ENCODE measurements at places on chromosomes 2 and 18.

DNA sequence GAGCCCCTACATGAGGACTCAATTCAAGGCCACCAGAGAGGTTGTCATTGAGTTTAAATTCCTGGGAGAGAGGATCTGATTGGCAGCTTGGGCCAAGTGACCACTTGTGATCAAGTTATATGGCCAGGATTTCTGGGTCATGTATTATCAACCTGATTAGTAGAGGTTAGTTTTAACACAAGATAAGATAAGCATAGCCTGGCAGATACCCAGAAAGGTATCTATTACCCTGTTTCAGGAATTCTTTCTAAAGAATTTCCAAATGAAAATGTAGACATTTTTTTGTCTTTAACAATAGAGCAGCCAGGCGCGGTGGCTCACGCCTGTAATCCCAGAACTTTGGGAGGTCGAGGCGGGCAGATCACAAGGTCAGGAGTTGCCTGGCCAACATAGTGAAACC is 50.5 kb downstream of the BABAM2 start:
- no peak for DNase-seq

- no peak for DNase-seq
These were observed 209.1 kb upstream of the KCNJ3 start for GRCh38 chr2:154489266-154489858.

DNA sequence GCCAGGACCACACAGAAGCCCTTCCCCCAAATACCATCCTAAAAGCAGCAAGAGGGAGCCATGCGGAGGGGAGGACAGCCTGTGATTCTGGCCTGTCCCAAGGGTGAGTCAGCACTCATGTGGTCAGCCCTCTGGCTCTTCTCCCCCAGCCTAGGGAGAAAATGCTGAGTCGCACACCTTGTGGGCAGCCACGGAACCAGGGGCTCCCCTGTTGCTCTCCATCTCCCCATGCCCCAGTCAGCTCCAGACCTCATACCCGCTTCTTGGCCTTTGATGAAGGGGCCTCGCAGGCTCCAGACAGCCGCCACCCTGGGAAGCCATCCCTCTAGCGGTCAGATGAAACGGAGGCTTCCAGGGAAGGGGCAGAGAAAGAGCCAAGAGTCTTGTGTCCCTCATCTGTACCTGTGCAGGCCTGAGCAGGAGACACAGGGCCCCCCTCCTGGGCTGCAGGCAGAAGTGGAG is 181.3 kb upstream of the SIX2 start:
- no peak for DNase-seq

- no peak for DNase-seq
These were observed 225.5 kb downstream of the DYSF start for GRCh38 chr2:71678874-71679273.

DNA sequence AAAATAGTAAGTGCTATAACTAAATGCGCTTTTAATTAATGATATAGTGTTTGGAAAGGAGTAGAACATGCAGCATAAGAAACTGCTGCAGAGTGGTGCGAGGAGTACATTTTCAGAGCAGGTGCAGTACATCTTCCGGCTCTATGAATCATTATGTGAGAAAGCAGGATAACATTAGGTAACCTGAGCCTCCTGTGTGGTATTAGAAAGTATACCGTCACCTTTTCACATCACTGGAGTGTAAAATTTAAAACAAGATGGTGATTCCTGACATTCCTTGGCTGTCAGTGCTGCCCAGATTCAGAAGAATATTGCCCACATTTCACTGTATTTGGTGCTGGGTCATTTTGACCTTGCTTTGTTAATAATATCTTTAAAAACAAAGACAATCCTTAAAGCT is 7.8 kb upstream of the DYNC2LI1 start:
- DNase-seq: no peak

DNA sequence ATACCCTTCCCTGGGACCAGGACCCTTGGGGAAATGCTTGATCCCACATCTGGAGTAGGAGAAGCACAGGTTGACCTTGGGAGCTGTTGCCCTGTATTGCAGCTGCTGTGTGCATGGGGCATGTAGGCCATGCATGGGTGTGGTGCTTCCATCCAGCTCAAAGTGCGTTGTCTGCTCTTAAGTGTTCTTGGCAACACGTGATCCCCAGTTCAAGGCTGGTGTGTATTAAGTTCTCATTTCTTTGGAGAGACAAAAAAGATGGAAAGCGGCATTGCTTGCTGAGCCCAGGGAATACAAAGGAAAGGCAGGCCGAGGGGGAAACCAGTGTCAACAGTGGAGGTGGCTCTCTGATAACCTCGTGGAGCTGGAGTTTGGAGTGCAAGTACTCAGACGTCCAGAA is 110.7 kb downstream of the RTP5 start:
- DNase-seq: no peak

DNA sequence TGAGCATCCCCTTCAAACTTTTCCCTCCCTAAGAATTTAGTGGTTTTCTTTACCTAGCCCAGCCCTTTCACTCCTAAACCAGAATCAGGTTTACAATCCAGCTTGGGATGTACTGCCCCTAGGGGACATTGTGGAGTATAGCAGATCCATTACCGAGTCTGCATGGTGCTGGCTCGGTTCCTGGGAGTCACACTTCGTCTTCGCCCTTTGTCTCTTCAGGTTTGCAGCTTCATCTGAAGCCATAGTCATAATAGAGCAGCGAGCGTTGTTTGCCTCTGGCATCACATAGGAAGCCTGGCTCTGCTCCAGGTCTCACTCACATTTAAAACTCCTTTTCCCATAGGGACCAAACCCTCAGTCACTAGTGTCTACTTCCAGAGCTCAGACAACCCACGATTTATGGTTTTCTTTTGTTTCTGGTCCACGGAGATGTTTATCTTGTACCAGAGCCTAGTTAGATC is 16.8 kb upstream of the LYPD6 start:
- DNase-seq: peak; percentile 18

Measured in BE2C (cell line).